ENCODE measurements at places on chromosomes 12 and 14. TPM values are rescaled to one million over a fixed set of nuclear protein-coding genes. Genes with fewer than 3 reads are reported as not detected.

The AQP5 gene
- not detected for total RNA-seq

DNA sequence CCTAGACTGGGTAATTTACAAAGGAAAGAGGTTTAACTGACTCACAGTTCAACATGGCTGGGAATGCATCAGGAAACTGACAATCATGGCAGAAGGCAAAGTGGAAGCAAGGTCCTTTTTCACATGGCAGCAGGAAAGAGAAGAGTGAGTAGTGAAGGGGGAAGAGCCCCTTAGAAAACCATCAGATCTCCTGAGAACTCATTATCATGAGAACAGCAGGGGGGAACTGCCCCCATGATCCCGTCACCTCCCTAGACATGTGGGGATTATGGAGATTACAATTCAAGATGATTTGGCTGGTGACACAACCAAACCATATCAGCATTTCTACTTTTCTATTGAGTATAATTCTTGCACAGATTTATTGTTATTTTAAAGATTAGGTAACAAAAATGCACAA, 822.1 kb upstream of the FLRT2 start:
- no peak for DNase-seq

DNA sequence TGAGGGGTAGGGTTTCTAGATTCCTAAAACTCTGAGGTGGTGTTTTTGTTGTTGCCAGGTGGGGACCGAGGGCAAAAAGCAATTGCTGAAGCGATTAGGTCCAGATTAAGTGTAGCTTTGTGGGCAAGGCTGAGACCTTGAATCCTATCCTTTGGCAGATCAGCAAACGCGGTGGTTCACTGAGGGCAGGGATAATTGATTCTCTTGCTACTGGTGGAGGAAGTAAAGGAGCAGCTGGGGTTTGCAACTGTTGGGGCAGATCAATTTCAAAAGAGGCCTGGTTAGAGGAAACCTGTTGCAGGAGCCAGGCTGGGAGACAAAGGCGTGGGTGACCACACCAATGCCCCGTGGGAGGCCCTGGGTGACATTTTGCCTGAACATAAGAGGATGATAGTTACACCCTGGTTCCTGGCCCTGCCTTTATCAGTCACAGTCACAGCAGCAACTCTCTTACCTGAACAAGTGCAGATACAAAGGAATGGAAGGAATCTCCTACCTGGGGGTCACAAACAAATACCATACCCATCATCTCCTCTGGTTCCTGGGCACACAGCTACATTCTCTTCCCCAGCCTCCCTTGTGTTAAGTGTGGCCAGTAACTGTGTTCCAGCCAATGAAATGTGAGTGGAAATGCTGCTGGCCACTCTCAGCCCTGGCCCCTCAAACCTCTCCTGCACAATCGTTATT, 43.3 kb upstream of the RASSF3 start:
- no peak for DNase-seq

GRCh38 chr14:48792376-48793024, 793.7 kb downstream of the RPS29 start:
- no peak for DNase-seq

GRCh38 chr12:126772171-126772864, 1494.7 kb upstream of the TMEM132C start:
- DNase-seq = peak; percentile 20

- DNase-seq = no peak
Measured at GRCh38 chr14:43914041-43914693, 592.9 kb downstream of the FSCB start.

The MYH7 gene
- total RNA-seq = 0.05 TPM

DNA sequence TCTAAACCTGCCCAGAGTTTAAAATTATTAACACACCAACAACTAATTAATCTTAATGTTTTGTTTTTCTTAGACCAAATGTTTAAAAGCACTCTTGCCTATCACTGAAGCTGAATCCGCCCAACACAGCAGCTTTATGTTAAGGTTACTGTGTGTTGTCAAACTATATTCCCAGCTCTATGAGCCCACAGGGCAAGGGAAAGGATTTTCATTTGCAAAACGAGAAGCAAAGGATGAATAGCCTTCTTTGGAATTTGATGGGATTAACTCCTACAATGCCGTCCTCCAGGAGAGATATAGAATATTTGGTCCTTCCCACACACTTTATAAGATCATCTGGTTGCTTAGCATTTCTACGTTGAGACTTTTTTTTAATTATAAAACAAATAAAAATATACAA, 43.7 kb downstream of the DUSP16 start:
- no peak for DNase-seq
